ENCODE measurements at places on chromosomes 11 and 22.

DNA sequence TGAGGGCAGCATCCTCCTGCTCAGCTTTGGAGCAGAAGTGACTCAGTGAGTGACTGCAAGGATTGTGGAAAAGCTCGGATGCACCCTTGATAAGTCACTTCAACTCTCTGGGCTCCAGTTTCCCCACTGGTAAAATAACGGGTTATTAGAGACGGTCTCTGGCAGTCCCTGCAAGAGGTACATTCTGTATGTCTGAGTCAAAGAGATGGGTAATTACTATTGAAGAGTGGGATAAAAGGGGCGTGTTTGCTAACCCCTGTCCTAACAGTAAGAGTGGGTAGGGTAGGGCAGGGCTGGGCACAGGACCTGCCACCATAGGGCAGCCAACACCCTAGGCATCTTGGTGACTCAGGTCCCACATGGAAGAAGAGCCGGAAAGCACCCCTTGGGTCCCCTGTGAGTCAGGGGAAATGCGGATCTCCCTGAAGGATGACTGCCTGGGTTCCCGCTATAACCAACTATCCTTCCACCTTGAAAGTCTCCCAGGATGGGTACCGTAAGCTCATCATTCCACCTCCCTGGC, 7.3 kb upstream of the AHNAK start:
- DNase-seq: no peak

DNA sequence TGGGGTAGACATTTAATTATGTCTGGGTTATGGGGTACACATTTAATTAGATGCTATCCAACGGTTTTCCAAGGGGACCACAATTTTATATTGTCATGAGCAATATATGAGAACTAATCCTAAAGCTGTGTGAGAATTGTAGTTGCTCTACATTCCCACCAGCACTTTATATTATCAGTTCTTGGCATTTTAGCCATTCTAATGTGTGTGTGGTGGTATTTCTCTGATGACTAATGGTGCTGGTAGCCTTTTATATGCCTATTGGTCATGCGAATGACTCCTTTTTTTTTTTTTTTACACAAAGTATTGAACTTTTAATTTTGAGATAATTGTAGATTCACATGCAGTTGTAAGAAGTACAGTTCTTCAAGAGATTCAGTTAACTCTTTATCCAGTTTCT, 26.2 kb downstream of the TMEM135 start:
- DNase-seq: no peak

- DNase-seq: no peak
Measured at GRCh38 chr11:70660059-70660888, 261.9 kb downstream of the CTTN start.

DNA sequence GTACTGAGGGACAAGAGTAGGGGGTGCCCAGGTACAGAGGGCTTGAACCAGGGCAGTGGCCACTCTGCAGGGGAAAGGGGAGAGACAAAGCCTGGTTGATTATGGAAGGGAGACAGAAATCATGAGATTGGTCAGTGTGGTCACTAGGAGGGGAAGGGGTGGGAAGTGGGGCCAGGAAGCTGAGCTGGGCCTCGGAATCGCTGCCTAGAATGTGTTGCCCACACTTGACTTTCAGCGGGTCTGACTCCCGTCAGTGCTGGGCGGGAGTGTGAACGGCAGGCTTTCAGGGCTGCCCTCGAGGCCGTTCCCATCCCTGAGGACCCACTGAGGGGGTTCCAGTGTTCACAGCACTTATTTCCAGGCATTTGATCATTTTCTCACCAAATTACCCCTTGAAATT, 5.9 kb downstream of the DAGLA start:
- no peak for DNase-seq

DNA sequence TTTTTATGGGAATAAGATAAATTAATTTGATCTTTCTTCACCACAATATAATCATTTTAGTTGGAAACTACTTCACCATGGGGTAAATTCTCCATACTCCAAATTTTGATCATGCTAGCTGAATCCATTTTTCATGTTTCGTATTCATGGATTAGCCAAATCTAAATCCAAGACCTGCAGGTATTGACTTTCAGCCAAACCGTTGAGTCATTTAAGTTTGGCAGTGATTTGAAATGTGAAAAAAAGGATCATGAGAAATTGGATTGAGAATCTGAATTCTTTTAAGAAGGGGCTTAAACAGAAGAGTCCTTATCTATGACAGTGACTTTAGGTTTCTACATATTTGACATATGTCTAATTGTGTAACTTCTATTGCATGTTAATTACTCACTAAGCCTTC, 5.3 kb downstream of the GAS2 start:
- no peak for DNase-seq

DNA sequence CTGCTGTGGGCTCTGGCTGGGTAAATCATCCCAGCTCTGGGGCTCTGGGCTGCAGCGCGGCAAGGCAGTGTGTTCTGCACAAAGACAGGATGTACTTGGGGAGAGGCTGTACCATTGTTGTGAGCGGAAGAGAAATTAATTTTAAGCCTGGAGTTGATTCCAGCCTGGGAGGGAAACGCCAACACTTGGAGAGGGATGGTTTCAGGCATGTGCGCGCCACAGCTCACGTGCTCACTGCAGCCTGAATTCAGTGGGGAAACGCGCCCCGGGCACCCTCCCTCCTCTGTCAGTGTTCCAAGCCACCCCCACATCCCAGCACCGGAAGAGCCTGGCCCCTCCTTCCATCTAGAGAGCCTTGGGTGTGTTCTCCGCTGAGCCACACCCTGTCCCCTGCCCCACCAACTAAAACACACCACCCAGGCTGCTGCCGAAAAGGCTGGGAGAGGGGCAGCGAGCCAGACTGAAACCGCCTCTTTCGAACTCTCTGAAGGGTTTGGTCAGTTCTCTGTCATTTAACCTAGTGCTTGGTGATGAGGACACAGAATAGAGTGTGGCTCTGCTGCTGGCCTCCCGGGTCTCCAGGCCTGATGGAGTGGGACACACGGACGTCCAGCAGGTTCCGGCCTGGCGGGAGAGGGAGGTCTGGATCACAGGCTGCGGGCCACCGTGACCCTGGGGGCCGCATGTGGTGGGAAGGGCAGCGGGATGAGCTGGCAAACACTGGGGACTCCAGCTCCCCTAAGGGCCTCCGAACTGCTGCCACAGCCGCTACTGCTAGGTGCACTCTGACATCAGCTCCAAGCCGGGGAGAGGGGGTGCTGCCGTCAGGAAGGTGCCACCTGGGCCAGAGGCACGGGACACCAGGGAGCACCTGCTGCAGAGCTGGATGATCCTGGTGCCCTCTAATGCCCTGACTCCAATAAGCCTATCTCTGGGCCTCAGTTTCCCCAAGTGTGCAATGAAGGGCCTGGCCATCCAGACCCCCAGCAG, 230.8 kb downstream of the CTTN start:
- no peak for DNase-seq

DNA sequence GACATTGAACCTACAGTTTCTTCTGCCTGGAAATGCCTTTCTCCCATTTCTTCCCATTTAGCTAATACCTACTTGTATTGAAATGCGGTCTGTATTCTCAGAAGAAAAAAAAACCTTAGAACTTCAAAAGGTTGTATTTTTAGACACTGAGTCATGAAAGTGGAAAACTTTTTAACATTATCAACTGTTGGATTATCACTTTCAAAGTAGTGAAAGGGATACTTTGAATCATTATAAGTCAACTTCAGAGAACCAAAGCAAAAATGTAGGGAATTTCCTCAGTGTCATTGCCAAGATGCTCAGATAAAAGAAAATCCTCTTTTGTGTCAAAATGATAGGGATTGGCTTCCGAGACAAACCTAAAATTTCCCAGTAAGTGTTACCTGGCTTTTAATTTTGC, 6.6 kb downstream of the HOATZ start:
- no peak for DNase-seq

Data from stimulated activated CD4-positive, alpha-beta T cell treated with anti-CD3 and anti-CD28 coated beads, Interleukin-2, amount 100 ng/mL, for 24 hours (primary cell).